ENCODE measurements at places on chromosomes 11 and 22.

DNA sequence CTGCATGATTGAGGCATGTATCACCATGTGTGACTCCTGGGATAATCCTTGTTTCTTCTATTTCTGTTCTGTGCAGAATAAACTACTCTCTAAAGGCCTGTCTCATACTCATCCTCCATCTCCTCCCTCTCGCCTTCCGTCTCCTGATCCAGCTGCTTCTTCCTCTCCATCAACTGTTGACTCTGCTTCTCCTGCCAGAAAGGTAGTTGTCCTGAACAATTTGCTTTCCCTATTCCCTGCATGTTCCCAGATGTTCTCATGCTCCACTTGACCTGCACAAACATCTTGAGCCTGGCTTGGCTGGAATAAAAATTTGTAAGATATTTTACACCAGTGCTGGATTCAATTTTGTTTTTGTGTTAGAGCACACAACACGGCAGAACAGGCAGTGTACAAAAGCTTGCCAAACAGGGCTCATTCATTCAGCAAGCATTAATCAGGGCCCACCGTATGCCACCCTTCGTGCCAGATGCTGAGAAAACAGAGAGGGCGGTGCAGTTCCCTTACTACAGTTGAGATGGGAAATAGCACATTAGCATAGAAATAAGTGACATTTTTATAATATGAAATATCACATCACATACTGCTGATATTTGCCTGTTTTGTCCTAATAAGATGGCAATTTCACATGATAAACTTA lies 133.3 kb upstream of the PARVA start:
- DNase-seq: no peak

GRCh38 chr11:115963156-115963555 lies 458.9 kb upstream of the CADM1 start:
- DNase-seq: no peak

- no peak for DNase-seq
These were observed 53.3 kb downstream of the FAT3 start for GRCh38 chr11:92277871-92278270.

DNA sequence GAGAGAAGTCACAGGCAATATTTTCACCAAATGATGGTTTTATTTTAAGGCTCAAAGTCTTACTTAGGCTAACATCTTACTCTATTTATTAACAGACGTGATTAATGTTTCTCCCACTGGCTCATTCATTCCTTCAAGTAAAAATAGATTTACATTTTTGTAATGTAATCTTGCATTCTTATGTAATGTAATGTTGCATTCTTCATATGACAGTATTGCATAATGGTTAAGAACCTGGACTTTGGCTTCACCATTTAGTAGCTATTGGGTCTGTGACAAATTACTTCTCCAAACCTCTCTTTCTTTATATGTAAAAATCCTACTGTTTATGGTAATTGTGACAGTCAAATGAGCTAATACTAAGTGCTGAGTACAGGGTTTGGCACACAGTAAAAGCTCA lies 3.3 kb upstream of the DIXDC1 start:
- DNase-seq: no peak

DNA sequence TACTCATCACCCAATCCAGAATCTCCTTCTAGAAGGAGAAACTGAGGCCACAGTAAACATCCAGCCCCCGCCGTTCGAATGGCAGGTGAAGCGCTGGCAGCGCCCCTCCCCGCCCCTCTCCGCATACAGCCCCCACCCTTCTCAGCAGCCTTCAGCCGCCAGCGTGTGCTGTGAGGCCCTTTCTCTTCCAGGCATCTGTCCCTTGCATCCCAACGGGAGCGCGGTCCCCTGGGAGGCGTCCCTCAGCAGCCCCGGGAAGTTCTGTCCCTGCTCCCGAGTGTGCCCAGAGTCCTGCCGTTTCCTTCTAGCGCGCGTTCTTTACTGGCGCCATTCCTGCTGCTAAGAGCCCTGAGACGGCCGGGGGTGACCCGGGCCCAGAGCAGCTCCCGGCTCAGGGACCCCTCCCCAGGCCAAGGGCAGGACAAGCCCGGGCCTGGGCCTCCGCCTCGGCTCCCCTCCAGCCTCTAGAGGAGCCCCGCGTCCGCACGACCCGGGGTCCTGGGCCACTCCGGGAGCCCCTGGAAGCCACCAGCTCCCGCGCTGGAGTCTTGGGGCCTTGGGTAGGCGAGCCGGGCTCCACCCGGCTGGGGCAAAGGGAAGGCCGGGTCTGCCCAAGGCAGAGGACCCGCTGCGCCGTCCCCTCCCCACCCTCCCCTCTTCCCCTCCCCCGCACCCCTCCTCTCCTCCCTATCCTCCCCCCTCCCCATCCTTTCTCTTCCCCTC lies 450.4 kb downstream of the OPCML start:
- DNase-seq: no peak

DNA sequence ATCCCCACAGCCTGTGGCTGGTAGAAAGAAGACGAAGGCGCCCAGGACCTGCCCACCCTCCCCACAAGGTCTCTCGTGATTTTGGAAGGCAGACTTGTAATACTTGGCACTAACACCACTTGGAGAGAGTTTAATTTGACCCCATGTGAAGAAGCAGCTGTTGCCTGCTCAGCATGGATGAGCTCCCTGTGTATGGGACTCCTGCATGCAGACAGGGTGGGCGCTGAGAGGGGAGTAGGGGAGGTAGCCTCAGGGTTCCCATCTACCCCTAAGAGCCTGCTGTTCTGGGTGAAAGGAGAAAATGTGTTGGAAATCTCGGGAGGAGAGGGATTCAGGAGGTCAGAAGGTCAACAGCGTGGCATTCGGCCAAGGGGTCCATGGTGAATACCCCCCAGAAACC lies 625.9 kb downstream of the TBC1D22A start:
- DNase-seq: no peak

- DNase-seq: no peak
These were observed 1.1 kb upstream of the C11orf65 start for GRCh38 chr11:108468478-108468864.

- no peak for DNase-seq
These were observed 259.2 kb upstream of the ANO3 start for GRCh38 chr11:26072614-26073153.

- DNase-seq: no peak
These were observed 20.9 kb downstream of the PARVG start for GRCh38 chr22:44201665-44202064.

- DNase-seq: no peak
These were observed 180.5 kb downstream of the CTTN start for GRCh38 chr11:70578831-70579230.

DNA sequence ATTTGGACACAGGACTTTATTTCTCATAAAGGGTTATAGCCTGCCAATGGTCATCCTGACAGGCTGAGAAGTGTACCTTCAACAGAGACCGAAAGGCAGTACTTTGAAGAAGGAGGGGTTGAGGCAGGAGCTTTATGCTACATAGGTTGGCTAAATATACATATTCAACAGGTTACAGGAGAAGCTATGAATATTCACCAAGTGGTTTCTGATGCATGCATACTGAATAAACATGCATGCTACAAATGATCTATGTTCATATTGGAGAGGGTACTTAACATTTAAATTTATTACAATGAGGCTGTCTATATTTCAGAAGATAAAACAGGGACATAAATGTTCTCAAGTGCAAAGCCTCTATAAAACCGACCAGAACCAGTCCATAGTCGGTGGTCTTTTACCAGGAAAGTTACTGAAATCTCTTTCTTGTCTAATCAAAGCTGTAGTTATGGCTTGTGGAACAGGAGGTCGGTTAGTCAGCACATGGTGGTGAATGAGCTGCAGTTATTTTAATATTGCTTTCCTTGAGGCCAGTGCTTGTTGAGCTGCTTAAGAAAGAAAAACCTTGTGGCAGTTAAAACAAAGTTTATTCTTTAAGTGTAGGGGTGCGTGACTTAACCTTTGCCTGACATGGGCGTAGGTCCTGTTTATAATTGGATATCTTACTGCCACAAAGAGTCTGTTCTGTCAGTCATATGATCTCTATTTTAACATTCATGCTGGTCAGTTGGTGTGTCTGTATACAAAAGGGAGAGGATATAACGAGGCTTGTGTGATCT lies 19.5 kb downstream of the CNTF start:
- no peak for DNase-seq

DNA sequence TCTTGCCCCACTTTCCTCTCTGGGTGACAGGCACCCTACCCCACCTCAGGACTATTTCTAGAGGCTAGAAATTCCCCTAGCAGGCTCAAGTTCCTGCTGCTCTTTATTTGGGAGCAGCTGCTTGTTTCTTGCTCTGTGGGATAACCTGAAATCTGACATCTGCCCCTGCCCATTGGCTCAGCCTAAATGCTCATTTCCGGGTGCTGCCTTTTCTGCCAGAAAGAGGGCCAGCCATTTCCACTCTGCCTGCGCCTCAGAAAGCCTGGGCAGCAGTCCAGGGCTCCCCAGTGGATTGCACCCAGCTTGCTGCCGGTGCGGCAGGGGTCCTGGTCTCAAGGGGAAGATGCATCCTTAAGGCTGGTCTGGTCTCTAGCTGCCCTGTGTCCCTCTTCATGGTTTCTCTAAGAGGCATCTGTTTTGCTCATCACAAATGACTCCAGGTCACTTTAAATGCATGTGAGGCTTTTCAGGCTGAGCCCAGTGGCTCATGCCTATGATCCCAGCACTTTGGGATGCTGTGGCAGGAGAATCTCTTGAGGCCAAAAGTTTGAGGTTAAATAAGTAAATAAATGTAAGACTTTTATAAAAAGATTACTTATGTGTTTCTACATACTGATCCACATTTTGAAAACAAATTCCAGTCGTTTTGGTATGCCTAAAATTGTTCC lies 10.3 kb upstream of the PNPLA5 start:
- no peak for DNase-seq

GRCh38 chr11:45621588-45621987 lies 43.8 kb downstream of the CHST1 start:
- DNase-seq: no peak

GRCh38 chr11:8374716-8375115 lies 111.0 kb upstream of the LMO1 start:
- DNase-seq: no peak

DNA sequence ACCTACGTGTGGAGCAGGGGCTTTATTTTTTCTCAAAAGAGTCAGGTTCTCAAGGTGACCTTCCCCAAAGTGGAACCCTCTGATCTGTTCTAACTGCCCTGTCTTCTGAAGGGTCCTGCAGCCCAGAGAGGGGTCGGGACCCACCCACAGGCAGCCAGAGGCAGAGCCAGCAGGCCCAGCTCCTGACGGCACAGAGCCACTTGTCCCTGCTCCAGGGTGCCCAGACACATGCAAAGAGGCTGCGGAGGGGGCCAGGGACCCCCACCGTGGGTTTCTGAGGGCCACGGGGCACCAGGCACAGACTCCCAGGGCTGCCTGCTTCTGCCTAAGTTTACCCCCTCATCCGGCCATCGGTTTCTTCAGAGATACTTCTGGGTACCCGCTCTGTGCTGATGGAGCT lies 37.1 kb downstream of the FLRT1 start:
- DNase-seq: no peak

DNA sequence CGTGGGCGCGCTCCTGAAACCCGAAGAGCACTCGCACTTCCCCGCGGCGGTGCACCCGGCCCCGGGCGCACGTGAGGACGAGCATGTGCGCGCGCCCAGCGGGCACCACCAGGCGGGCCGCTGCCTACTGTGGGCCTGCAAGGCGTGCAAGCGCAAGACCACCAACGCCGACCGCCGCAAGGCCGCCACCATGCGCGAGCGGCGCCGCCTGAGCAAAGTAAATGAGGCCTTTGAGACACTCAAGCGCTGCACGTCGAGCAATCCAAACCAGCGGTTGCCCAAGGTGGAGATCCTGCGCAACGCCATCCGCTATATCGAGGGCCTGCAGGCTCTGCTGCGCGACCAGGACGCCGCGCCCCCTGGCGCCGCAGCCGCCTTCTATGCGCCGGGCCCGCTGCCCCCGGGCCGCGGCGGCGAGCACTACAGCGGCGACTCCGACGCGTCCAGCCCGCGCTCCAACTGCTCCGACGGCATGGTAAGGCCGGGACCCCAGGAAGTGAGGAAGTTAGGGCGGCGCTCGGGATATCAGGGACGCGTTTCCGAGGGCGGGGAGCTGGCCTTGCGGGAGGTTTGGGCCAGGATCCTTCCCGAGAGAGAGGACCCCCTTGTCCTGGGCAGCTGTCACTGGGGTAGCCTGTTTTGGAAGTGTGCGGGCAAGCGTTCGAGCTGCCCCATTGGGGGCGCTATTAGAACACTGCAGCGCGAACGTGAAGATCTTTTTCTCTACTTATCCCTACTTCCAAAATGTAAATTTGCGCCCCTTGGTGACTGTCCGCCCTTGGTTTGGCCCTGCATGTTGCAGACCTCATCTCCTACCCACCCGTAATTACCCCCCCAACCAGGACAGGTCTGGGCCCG lies 796 bp downstream of the MYOD1 start:
- no peak for DNase-seq

DNA sequence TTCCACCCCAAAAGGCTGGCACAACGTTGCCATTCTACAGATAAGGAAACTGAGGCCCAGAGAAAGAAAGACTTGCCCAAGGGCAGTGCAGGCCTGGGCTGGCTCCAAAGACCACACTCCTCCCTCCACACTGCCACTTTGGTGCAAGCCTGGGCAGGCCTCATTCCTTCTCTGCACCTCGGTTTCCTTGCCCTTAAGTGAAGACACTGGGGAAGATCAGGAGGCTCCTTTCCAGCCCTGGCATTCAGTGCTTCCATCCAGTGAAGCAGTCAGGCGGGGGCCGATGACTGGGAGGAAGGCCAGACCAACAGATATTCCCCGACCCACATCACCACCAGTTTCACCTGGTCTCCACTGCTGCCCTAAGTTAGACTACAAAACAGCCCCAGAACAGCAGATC lies 18.3 kb upstream of the TCF20 start:
- no peak for DNase-seq

GRCh38 chr11:1771273-1771672 lies 7.5 kb upstream of the CTSD start:
- no peak for DNase-seq

DNA sequence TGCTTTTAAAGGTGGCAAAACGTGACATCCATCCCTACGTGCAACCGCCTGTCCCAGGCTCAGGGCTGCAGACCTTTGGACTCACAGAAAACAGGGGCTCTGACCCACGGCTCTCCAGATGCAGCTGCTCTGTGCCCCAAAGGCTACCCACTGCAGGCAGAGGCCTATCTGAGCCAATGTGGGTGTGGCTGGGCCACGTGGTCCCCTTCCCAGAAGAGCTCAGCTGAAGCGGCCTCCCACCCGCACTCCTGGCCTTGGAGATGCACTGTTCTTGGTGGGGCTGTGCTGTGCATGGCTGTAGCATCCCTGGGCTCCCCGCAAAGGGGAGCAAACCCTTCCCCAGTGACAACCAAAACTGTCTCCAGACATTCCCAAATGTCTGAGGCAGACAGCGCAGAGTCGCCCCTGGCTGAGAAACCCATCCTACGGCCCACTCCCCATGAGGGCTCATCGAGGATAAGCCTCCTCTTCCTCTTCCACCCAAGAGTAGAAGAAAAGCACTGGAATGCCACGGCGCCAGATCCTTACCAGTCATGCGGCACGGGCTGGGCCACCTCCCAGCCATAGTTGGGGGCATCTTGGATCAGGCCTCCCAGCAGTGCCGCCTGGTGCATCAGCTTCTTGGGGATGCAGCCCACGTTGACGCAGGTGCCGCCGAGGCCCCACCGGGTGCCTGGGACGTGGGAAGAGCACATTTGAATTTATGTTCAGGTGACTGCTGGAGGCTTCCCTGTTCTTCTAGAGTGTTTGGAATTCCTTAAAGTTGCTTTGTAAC lies 23.1 kb upstream of the COMT start:
- DNase-seq: no peak

- no peak for DNase-seq
These were observed 8.5 kb downstream of the MARK2 start for GRCh38 chr11:63847363-63847762.

- DNase-seq: no peak
These were observed 81.5 kb upstream of the BID start for GRCh38 chr22:17855572-17856290.

All from HS-27A (cell line).